ENCODE measurements at places on chromosomes 3 and 15.

DNA sequence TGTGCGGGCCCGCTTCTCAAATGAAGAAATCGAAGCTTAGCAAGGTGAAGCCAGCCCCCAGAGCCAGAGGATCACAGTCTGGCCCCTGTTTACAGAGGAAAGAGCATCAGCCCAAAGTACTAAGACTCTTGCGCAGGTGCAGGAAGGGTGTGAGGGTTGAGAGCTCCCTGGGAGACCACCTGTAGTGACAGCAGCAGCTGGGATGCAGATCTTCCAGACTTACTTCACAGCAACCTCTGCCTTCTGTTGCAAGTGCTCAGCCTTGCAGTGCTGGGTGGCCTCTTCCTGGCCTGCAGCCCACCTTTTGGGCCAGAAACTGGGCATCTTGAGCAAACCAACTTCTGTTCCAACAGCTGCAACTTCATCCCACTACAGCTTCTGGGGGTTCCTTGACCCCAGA lies 19.7 kb downstream of the SPATA12 start:
- no peak for DNase-seq

- no peak for DNase-seq
These were observed 133.3 kb downstream of the GRM7 start for GRCh38 chr3:6994081-6994668.

- DNase-seq, result no peak
These were observed 25.1 kb downstream of the SPSB4 start for GRCh38 chr3:141076036-141076773.

DNA sequence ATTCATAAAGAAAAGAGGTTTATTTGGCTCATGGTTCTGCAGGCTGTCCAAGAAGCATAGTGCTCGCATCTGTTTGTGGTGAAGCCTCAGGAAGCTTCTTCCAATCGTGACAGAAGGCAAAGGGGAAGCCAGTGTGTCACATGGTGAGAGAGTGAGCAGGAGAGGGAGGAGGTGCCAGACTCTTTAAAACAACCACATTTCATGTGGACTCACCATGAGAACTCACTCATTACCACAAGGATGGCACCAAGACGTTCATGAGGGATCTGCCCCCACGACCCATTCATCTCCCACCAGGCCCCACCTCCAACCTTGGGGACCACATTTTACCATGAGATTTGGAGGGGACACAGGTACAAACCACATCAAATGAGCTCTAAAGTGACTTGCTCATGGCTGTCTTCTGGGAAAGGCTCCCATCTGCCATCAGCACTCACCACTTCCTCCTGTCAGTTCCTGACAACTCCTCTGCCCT lies 327.3 kb upstream of the TLE3 start:
- no peak for DNase-seq

DNA sequence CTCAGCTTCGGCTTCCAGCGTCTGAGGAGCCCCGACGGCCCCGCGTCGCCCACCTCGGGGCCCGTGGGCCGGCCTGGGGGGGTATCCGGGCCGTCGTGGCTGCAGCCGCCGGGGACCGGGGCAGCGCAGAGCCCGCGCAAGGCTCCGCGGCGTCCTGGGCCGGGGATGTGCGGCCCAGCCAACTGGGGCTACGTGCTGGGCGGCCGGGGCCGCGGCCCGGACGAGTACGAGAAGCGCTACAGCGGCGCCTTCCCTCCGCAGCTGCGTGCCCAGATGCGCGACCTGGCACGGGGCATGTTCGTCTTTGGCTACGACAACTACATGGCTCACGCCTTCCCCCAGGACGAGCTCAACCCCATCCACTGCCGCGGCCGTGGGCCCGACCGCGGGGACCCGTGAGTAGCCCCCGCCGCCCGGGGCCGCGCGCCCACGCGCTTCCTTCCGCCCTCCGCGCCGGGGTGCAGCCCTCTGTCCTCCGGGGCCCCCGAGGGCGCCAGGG lies 462 bp downstream of the EDEM1 start:
- DNase-seq, result no peak

GRCh38 chr3:155835341-155836071 lies 18.7 kb downstream of the SLC33A1 start:
- no peak for DNase-seq

Data from stimulated activated CD8-positive, alpha-beta memory T cell treated with anti-CD3 and anti-CD28 coated beads, Interleukin-4, amount 100 ng/mL, for 1 hour (primary cell).